ENCODE measurements at places on chromosomes 3 and 15.

GRCh38 chr3:150970665-150971324 lies 1.7 kb downstream of the CLRN1 start:
- no peak for DNase-seq

DNA sequence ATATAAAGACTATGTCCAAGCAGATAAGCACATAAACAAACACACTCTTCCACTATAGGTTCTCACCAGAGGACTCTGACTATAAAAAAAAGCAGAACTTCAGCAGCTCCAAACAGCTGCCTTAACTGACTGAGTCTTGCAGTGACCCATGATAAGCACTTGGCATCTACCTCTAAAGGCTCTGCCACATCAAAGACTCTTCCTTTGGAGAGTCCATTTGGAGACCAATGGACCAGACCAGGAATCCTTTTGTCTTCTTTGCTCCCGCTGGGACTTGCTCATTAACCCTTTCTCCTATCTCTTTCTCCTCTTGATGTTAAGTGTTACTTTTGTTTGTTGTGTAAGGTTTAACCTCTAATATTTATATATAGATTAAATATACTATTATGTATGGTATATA lies 424.1 kb downstream of the RSL24D1 start:
- DNase-seq: no peak

GRCh38 chr3:99875581-99875928 lies 57.9 kb downstream of the CMSS1 start:
- peak; percentile 8 for DNase-seq

- DNase-seq: no peak
Observed at GRCh38 chr3:143447491-143447890, 327.9 kb downstream of the CHST2 start.

- DNase-seq: peak; percentile 11
Observed at GRCh38 chr3:17645074-17645698, 97.2 kb downstream of the TBC1D5 start.

GRCh38 chr3:168628549-168628948 lies 532.8 kb upstream of the GOLIM4 start:
- DNase-seq: no peak

DNA sequence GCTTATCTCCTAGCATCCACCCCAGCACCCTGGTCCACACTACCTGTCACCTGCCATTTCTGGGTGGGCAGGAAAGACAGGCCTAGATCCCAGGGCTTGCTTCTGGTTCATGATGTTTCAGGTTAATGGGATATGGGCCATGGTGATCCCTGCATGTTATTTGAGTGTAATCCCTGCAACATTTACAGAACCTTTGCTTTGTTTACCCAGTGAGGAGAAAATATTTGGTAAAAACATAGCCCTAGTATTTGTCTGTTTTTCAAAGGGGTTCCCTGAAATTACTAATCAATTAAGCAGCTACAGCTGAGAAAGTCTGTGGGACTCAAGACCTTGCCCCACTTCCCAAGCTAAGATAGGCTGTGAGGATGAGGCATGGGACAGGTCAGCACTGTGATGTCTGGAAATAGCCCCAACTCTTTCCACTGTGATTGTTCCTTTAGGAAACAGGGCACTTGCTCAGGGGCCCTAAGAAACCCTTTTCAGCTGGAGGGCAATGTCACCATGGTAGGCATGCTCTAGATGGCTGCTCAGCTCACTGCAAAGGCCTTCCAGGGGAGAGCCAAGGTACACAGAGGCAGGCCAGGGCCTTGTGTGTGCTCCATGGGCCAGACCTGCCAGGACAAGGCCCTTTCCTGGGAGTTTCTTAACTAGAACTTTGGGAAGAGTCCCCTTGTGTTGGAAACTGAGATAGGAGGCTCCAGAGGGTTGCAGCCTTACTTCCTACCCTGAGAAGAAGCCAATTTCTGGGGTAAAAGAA lies 11.1 kb downstream of the TRANK1 start:
- no peak for DNase-seq

DNA sequence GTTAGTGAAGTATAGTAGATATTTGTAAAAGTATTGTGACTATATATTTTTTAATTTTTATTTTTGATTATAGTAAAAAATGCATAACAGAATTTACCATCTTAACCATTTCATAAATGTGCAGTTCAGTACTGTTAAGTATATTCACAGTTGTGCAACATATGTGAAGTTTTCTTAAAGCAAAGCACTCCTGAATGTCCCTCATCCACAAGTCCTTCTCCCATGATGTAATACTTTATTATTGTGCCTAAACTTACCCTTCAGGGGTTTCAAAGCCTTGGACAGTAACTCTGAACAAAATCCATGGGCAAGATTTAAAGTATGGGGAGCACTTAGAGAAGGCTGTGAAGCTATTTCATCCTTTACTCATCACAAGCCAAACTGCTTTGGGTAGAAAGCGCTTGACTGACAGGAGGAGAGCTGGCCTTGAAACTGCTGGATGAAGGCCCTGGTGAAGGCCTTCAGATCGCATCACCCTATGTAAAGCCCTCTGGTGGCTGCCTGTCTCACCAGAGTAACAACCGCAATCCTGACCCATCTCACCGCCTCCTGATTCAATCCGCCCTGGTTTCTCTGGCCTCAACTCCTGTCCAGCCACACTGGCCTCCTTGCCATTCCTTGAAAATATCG lies 28.0 kb downstream of the LSM3 start:
- DNase-seq: no peak

GRCh38 chr3:120797857-120798256 lies 55.3 kb downstream of the GTF2E1 start:
- DNase-seq: no peak

DNA sequence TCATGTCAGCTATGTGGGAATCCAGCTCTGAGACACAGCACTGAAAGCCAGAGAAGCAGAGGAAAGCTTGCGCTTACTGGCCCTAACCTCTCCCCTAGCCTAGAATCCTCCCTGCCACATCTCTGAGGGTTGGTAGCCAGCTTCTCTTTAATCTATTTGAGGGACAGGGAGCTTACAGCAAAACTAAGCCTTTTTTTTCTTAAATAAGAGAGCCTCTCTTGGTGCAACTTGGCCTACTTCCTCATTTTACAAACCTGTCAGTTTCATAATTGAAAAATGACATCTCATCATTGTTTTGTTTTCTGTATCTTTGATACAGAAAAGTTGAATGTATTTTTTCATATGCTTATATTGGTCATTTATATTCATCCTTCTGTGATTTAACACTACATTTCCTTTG lies 193.9 kb downstream of the ZNF621 start:
- DNase-seq: peak; percentile 30

DNA sequence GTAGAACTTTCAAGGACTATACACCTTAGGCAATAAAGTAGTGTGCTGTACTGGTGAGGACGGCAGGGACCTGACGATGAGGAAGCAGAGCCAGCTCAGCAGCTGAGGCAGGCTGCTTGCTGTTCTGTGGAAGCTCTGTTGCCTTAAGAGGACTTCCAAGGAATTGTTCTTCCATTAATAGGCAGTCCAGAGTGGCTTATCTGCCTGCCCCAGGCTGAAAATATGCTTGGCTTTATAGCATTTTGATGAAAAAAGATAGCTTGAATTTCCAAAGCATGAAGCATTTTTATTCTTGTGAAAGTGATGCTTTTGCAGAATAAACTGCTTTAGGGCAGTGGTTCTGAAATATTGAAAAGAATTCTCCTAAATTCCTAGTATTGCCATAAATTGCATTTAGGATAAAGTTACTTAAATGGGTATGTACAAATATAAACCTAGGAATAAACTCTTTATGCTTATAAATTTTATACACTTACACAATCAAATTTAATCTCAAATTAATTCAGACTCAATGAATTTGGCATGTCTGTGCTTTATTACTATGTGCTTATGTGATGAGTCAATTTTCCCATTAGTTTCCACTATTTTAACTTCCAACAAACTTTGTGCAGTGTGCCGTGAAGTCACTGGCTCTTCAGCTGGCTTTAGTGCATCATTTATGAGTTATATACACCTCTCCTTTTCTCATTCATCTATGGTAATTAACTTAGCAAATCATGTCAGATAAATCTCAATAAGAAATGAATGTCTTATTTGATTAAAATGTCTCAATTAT lies 231.0 kb upstream of the RASGRP1 start:
- DNase-seq: no peak

DNA sequence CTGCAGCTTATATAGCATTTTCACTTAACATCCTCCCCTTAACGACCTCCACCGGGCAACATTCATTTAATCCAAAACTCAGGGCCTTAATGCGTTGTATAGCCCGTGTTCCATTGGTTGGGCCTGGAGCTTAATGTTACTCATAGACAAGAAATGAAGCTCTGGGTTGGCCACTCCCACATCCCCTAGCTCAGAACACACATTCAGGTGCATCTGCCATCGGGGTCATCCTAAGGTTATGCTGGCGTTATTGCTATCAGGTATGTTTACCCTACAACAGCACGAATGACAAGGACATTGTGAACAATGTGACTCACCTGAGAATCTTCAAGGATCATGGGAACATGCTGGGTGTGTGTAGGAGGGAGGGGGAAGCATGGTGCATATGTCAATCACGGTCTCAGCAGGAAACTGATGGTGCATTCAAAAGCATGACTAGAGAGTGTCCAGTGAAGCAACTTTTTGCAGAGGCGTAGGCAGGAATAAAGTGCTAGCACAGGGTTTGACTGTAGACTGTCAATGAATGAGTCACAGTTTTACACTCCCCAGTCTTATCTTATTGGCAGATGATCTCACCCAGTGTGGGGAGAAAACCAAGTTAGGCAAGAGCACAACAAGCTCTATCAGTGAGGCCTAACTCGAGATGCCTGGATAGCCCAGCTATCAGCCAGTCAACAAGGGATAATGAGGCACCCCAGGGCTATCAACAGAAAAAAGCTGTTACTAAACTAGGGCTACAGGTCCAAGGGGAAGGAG lies 402.1 kb upstream of the MCTP2 start:
- DNase-seq: no peak

GRCh38 chr3:51734572-51734907 lies 27.7 kb downstream of the GRM2 start:
- no peak for DNase-seq

GRCh38 chr15:91316126-91316525 lies 216.1 kb downstream of the SV2B start:
- DNase-seq: no peak

- DNase-seq: no peak
Observed at GRCh38 chr3:131655070-131655690, 152.4 kb upstream of the MRPL3 start.

- DNase-seq: peak; percentile 97
Observed at GRCh38 chr15:90387534-90388461, at the start of gene IQGAP1. Gene IQGAP1, plus strand, starts transcription at chr15:90388242. Its CDS starts 100 bp downstream, at chr15:90388342.

DNA sequence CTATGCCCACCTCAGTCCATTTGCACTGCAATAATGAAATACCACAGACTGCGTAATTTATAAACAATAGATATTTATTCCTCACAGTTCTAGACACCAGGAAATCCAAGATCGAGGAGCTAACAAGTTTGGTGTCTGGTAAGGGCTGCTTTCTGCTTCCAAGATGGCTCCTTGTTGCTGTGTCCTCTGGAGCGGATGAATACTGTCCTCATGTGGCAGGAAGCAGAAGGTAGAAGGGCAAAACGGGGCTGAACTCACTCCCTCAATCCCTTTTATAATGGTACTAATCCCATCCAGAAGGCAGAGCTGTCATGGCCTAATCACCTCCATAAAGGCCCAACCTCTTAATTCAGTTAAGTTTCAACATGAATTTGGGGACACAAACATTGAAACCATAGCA lies 75.3 kb downstream of the P2RY1 start:
- no peak for DNase-seq

- DNase-seq: no peak
Observed at GRCh38 chr15:89980896-89981295, 20.2 kb upstream of the ZNF710 start.

Data from germinal center (tissue), 1 donor.